Upper lobe of left lung (tissue), 6 donors: ENCODE measurements at places on chromosomes 1 and 21. TPM values are rescaled to one million over a fixed set of nuclear protein-coding genes. Genes with fewer than 3 reads are reported as not detected.

Gene C4BPB
- 8.7 TPM for total RNA-seq

Gene LRRC39
- 6.3 TPM for total RNA-seq

DNA sequence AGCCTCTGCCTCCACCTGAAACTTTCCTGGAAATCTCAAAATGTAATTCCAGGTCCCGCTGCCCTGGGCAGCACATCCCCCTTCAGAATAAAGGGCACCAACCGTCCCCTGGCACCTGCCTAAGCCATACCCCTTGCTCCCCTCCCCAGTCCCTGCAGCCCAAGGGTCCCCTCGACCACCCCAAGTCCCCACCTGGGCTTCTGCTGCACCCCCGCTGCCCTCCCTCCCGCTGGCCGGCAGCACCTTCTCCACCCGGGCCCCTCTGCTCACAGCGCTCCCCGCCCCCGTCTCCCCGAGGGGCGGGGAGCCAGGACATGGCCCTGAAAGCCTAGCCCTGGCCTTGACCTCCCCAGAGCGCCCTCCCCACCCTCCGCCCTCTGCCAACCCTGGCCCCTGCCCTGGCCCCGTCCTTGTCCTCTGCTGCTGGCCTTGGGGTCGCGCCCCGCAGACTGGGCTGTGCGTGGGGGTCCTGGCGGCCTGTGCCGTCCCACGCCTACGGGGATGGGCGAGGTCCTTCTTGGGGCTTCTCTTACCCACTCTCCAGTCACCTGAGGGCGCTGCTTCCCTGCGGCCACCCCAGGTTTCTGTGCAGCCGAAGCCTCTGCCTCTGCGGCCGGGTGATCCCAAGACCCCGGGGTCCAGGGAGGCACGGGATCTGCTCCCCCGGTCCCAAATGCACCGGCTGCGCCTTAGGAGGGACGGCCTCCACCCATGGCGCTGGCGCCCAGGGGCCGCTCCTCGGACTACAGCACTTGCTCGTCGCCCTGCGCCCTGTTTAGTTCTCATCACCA is 41.7 kb downstream of the WDR4 start:
- H3K36me3 ChIP-seq = no peaks in the 10 kb centered on the region
- peak; percentile 78 for DNase-seq
- H3K27ac ChIP-seq = no peak overlapping the region
- H3K27me3 ChIP-seq = no peaks in the 10 kb centered on the region
- peaks cover 4% of the 10 kb centered on the region for H3K4me1 ChIP-seq

DNA sequence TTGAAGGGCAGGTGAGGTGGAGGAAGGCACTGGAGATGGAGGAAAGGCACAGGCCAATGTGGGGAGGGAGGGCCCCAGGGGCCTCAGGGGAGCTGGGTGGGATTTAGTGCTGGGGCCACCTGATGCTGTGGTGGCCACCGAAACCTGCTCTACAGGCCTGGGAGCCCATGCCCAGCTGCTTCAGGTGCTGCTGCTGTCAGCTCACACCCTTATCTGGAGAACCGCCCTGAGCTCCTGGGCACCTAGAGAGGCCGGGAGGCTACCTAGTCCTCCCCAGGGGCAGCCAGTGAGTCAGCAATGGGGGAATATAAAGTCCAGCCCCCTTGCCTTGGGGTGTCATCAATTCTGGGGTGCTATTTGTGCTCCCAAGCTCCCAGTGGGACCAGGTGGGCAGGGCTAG is 12.2 kb downstream of the FAM131C start:
- no peaks in the 10 kb centered on the region for H3K36me3 ChIP-seq
- no peak for DNase-seq
- no peaks in the 10 kb centered on the region for H3K4me1 ChIP-seq
- no peaks in the 10 kb centered on the region for H3K27me3 ChIP-seq
- no peak overlapping the region for H3K27ac ChIP-seq
- no peak overlapping the region for H3K4me3 ChIP-seq

DNA sequence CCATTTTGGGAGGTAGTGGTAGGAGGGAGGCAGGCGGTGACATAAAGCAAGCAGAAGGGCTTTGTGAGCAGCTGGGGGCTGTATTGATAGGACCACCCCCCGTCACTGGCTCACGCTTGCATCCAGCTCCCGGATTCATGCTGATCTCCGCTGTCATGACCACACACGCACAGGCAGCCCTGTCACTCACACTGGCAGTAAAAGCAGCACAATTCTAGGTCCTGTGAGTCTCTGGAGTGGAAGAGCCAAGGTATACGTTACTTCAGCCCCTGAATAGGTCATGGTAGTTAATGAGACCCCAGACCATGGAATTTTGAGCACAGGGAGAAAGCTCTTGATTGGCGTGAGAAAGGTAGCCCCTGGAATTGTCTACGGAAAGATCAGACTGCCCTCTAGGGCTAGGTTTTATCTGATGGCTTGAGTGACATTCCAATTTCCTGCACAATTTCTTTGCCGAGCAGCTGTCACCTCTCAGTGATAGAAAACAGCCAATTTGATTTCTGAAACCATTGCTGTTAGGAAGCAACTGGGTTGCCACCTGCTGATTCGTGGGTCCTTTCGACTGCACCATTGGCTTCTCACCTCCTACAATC is 5.4 kb downstream of the OR2B11 start:
- no peak for DNase-seq
- H3K36me3 ChIP-seq = no peaks in the 10 kb centered on the region
- H3K4me1 ChIP-seq = no peaks in the 10 kb centered on the region
- no peak overlapping the region for H3K27ac ChIP-seq

DNA sequence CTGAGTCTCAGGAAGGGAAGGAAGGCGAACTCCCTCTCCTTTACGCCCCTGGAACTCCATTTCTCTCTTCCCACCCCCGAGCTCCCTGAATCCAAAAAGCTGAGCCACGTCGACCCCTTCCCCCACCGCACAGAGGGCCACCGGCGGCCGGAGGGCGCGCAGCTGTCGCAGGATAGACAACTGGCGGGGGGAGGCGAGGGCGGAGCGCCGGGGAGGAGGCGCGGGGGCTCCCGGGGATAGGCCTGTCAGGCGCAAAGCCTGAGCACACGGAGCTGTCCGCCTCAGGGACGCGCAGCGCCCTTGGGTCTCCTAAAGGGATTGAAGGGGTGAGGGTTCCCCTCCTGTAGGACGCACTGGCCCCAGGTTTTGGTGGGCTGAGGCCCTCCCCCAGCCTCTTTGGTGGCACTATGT is 752 bp upstream of the ACTA1 start:
- peaks cover 4% of the 10 kb centered on the region for H3K27me3 ChIP-seq
- H3K36me3 ChIP-seq = peaks cover 4% of the 10 kb centered on the region
- no peak overlapping the region for H3K27ac ChIP-seq
- peaks cover 41% of the 10 kb centered on the region for H3K4me1 ChIP-seq

DNA sequence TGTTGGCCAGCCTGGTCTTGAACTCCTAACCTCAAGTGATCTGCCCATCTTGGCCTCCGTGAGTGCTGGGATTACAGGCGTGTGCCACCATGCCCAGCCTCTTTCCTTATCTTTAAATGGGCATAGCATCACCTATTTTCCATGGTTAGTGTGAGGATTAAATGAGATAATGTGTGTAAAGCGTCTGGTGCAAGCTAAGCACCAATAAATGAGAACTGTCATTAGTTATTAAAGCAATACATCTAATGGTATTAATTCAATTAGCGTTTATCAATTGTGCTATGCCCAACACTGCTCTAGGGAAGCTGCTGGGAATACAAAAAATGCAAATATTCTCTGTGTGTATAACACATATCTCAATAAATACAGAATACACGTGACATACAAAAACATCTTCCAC is 10.0 kb downstream of the EXOC8 start:
- H3K4me1 ChIP-seq = peaks cover under 1% of the 10 kb centered on the region
- H3K27me3 ChIP-seq = no peaks in the 10 kb centered on the region
- no peak for DNase-seq

GRCh38 chr1:168360151-168361021 is 79.7 kb downstream of the TBX19 start:
- no peaks in the 10 kb centered on the region for H3K36me3 ChIP-seq
- no peaks in the 10 kb centered on the region for H3K4me1 ChIP-seq
- no peak overlapping the region for H3K4me3 ChIP-seq
- DNase-seq = no peak
- no peak overlapping the region for H3K27ac ChIP-seq
- no peaks in the 10 kb centered on the region for H3K27me3 ChIP-seq

DNA sequence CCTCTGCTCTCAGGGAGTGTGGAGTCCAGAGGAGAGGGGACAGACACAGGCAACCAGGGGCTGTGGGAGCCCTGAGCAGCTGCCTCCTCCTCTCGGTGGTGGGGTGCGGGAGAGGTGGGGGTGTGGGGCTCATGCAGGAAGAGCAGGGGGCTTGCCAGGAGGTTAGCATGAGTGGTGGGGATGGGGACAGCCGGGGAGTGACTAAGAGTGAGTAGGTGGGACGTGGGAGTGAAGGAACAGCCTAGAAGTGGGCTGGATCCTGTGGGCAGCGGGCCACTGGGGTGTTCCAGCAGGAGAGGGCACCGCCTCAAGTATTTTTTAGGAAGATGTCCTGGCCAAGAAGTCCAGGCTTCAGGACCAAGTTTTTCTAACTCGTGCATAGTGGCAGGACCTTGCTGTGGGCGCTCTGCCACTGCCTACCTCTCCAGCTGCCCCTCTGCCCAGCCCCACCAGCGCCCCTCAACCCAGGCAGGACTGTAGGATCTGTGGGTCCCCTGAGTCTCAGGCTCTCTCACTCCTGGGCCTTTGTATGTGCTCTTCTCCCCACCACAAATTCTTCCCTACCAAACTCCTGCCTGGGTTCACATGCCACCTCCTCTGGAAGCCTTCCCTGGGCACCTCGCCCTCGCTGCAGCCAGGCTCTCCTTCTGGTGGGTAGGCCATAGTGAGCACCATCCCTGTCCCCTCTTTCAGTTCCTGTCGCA is 18.8 kb upstream of the LHX4 start:
- DNase-seq = no peak
- no peaks in the 10 kb centered on the region for H3K36me3 ChIP-seq
- no peaks in the 10 kb centered on the region for H3K27me3 ChIP-seq
- H3K4me3 ChIP-seq = no peak overlapping the region
- H3K4me1 ChIP-seq = peaks cover 6% of the 10 kb centered on the region

DNA sequence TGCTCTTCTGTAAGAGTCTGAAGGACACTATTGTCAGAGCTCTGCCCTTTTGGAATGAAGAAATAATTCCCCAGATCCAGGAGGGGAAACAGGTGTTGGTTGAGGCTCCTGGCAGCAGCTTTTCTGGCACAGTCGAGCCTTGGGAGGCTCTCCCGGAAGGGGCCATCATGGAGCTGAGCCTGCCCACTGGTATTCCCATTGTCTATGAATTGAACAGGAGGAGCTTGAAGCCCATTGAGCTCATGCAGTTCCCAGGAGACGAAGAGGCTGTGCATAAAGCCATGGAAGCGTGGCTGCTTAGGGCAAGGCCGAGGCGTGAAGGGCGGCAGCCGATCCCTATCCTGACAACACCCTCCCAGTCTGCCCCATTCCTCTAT is 26.6 kb downstream of the UBE4B start:
- no peak overlapping the region for H3K4me3 ChIP-seq
- no peak for DNase-seq
- no peak overlapping the region for H3K27ac ChIP-seq
- H3K36me3 ChIP-seq = no peaks in the 10 kb centered on the region
- H3K27me3 ChIP-seq = no peaks in the 10 kb centered on the region
- H3K4me1 ChIP-seq = peaks cover 29% of the 10 kb centered on the region

GRCh38 chr1:223748773-223749733 is 36.7 kb downstream of the CAPN2 start:
- peak overlapping the region; percentile 81 for H3K27ac ChIP-seq
- H3K4me1 ChIP-seq = peaks cover 26% of the 10 kb centered on the region
- H3K4me3 ChIP-seq = peak overlapping the region; percentile 56
- peak; percentile 96 for DNase-seq
- H3K27me3 ChIP-seq = no peaks in the 10 kb centered on the region
- H3K36me3 ChIP-seq = peaks cover 42% of the 10 kb centered on the region
